Bronchial epithelial cell (primary cell): ENCODE measurements at places on chromosomes 2 and 18. TPM values are rescaled to one million over a fixed set of nuclear protein-coding genes. Genes with fewer than 3 reads are reported as not detected.

Gene SOWAHC
- 48.4 and 63.5 TPM in 2 replicates for total RNA-seq

Gene UGT1A5
- total RNA-seq, result 0.26 and 3.3 TPM in 2 replicates

Gene C2orf74
- 10.0 and 13.1 TPM in 2 replicates for total RNA-seq

Gene MOGAT1
- total RNA-seq, result not detected in 2 replicates

Gene TUBA3E
- not detected in 2 replicates for total RNA-seq

Gene KLHL41
- under 0.01 TPM in 1 of 2 replicates, not detected in the other for total RNA-seq

Gene ALLC
- total RNA-seq, result not detected in 2 replicates

Gene TMEM87B
- total RNA-seq, result 31.4 and 37.1 TPM in 2 replicates

Gene TSHZ1
- total RNA-seq, result 1.3 and 1.5 TPM in 2 replicates

Gene EML6
- 0.53 and 1.7 TPM in 2 replicates for total RNA-seq

Gene ARHGAP28
- total RNA-seq, result 0.26 and 0.38 TPM in 2 replicates

Gene ST8SIA5
- 0.13 TPM in 1 of 2 replicates, not detected in the other for total RNA-seq

Gene FOXD4L1
- total RNA-seq, result 0.13 and 0.26 TPM in 2 replicates

GRCh38 chr2:6881046-6881445, 3.5 kb downstream of the RSAD2 start:
- no peak for DNase-seq

DNA sequence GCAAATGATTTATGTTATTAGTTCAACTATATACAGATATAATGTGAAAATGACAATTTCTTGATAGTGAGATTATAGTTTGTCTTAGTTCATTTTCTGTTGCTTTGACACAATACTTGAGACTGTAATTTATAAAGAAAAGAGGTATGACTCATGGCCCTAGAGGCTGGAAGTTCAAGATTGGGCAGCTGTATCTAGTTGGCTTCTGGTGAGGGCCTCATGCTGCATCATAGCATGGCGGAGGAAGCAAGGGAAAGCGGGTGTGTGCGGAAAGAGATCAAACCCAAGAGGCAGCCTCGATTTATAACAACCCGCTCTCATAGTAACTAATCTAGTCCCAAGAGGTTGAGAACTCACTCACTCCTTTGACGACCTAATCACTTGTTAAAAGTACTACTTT, 11.4 kb downstream of the PLEKHA3 start:
- DNase-seq, result no peak

GRCh38 chr2:177728920-177729319, 336.3 kb downstream of the AGPS start:
- no peak for DNase-seq

DNA sequence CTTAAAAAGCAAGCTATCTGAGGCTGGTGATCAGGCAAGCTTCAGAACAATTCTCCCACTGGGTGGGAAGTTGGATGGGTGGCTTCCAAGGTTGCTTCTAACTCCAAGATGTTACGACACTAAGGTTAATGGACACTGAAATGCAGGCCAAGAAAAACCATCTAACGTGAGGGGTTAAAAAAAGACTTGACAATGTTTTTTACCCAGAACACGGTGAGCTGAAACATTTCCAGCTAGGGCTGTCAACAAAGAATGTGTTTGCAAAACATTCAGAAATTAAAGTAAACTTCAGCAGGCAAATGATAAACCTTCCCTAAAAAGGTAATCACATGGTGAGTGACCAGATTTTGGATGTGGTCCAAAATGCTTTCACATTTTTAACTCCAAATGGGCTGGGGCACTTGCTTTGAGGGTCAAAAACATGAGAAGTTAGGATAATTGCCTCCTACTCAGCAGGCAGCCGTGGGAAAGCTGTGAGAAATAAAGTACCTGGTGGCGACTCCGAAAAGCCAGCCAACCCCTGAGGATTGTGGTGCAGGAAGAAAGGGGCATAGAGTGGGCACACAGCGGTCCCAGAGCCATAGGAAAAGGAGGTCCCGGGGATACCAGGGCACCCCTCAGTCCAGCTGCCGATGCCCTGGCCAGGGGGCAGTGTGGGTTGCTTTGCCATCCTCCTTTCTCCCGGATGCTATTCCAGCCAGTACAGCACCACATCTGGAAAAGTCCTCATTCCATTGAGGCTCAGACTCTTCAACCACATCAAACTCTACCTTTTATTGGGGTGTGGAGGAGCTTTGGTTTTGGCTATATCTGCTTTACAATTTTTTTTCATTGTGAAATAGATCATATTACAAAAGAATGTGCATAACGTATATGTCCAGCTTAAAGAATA, 90.0 kb upstream of the ATL2 start:
- DNase-seq, result no peak

DNA sequence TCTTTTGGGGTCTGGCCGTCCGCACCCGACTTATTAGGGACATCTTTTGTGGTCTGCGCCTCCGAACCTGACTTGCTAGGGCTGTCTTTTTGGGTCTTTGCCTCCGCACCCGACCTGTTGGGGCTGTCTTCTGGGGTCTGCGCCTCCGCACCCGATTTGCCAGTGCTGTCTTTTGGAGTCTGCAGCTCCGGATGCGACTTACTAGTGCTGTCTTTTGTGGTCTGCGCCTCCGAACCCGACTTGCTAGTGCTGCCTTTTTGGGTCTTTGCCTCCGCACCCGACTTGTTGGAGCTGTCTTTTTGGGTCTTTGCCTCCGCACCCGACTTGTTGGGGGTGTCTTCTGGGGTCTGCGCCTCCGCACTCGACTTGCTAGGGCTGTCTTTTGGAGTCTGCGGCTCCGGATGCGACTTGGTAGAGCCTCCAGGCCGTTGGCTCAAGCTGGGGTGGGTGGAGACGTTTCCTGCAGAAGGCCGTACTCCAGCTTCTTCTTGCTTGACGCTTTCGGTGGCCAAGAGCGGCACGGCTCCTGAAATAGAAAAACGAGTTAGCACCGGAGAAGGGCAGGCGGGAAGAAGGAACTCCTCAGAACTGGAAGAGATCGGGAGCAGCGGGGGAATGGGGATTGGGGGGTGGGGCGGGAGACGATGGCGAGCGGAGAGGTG, 498 bp downstream of the TGOLN2 start:
- peak; percentile 43 for DNase-seq

GRCh38 chr2:109402180-109402579, 211.6 kb downstream of the SEPTIN10 start:
- DNase-seq, result no peak

GRCh38 chr2:187438455-187438854, 9.6 kb downstream of the CALCRL start:
- no peak for DNase-seq

- peak; percentile 39 for DNase-seq
Measured at GRCh38 chr2:49616800-49617199, 462.5 kb upstream of the FSHR start.

GRCh38 chr18:56888978-56889377, 237.8 kb downstream of the WDR7 start:
- DNase-seq, result no peak

GRCh38 chr18:69326094-69326493, 74.6 kb upstream of the DOK6 start:
- DNase-seq, result peak; percentile 7

GRCh38 chr2:172430678-172431077, 3.3 kb downstream of the ITGA6 start:
- peak; percentile 94 for DNase-seq

DNA sequence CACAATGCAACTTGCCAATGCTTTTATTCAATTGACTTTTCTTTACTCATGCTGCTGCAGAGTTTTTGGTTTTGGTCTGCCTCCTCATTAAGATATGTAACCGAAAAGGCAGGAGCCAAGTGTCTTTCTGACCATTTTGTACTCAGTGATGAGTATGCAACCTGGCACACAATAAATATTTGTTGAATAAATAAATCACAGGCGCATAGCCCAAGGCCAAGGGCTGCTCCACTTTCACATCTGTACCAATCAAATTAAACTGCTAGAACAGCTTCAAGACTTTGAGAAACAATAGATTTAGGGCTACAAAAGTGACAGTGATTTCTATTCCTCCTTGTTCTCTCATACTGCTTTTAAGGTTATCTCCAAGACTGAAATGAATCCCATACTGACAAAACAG, 828.2 kb downstream of the RNF144A start:
- DNase-seq, result peak; percentile 61

DNA sequence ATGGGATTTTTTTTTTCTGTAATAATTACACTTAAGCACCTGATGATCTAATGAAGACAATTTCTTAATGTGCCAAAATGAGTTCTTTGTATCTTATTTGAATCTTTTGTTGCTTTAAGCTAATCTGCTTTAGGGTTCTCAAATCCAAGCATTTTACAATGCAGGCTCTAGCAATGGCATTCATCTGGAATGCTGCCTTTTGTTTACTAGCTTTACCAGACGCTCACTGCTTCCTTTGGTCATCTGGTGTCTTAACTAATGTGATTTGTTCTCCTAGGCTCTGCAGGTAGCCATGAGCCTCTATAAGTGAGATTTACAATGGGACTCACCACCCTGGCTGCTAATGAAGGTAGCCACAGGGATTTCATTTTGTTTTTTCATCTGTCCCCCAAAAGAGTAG, 100.3 kb downstream of the GREB1L start:
- no peak for DNase-seq

- no peak for DNase-seq
Measured at GRCh38 chr2:219998714-219999227, 371.3 kb downstream of the SLC4A3 start.

- DNase-seq, result no peak
Measured at GRCh38 chr2:137775529-137775928, 188.7 kb upstream of the HNMT start.

DNA sequence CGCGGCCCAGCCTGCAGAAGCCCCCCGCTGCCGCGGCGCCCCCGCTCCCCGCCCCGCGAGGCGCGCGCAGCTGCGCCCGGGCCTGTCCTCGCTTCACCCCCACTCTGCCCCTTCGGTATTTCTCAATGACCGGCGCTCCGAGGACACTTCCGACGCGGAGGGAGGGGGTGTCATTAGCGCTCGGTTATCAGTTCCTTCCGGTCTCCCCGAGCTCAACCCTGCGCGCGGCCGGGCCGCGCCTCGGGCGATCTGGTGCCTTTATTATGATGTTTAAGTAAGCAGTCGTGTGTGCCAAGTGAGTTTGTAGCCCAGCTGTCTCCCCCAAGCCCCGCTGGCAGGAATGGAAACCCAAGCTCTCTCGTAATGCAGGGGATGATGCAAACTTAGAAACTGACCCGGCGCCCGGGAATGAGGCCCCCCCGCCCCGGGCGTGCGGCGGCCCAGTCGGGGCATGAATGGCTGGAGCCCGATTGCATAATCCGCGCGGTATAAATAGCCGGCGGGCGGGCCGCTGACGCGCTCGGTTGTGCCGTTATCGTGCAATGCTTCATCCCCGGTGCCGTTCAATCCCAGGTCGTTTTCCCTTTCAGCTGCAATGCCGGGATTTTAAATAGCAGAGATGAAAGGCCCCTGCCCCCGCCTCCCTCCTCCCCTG, 3.9 kb upstream of the SPRED2 start:
- peak; percentile 88 for DNase-seq

- DNase-seq, result no peak
Measured at GRCh38 chr2:169065864-169066517, 3.4 kb upstream of the DHRS9 start.

DNA sequence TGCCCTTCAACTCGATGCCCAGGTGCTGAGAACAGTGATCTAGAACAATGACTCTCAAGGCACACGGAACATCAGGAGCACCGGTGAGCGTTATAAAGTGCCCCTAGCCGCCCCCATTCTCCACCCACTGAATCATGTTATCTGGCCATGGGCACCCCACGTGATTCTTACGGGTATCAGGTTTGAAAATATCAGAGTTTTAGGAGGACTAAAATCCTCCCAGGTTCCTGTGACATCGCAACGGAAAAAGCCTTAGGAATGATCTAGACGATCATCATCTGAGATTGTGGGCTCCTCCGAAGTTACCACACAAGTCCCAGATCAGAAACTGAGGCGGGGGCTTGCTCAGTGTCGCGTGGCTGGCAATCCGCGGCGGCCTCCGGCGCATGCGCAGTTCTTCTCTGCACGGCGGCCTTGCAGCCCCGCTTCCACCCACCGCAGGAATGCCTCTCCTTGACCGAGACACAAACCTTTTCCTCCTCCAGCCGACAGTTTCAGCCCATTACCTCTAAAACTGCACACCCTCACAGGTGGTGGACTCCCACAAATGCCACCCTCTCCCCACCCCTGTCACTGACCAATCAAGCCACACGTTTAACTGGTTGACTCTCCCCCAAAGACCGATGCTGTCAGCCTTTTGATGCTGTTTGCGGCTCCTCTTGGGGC, 5.8 kb upstream of the MRPL33 start:
- DNase-seq, result peak; percentile 39

DNA sequence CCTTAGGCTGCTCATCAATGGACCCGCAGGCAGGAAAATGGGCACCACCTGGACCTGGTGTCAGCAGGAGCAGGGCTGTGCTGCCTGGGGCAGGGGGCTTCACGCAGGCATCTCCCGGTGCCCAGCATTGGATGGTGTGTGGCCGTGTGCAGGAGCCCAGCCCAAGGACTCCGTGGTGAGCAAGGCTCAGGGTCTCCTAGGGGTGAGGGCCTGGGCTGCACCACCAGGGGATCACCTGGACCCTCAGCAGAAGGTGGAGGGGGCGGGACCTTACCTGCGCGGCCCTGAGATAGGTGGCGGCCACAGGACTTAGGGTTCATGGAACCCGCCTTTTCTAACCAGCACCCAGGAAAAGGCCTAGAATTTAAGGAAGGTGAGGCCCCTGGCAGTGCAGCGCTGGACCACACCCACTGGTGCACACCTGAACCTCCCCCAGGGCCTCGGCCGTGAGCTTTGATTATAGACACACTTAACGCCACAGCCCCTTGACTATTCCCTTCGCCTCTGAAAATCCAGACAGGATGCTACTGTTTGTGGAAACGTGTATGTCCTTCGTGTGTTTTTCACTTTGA, 89.0 kb downstream of the TMEM18 start:
- DNase-seq, result no peak

DNA sequence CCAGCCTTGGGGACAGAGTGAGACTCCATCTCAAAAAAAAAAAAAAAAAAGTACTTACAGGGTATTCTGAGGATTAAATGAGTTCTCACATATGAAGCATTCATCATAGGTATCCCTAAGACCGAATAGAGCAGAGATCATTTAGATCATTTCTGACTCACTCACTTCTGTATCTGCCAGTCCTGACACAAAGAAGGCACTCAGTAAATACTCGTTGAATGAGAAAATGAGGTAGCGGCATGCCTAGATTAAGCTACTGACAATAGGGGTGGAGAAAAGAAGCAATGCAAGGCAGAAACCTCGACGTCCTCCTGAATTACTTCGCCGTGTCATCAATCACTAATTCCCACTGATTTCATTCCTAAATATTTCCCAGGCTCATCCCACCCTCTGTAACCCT, 103.8 kb downstream of the GREB1L start:
- DNase-seq, result peak; percentile 38

DNA sequence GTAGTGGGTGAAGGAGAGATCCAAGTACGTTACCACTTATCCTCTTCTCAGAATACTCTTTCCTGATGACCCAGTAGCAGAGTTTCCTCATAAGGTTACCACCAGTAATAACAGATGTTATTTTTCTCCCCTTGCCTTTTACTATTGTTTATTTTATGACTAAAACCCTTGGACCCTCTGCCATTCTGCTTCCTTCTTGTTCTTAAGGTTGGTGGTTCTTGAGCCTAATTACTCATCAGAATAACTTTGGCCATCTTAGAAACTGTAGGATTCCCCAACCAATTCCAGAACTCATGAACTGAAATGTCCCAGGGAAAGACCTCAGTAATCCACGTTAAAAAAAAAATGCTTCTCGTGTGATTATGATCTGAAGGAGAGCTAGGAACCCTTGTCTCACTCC, 64.9 kb downstream of the CHST9 start:
- no peak for DNase-seq
